Activated T-helper 2 cell treated with anti-CD3 and anti-CD28 coated beads, Interferon-gamma antibody, Interleukin-2, Interleukin-4, amounts not matched to agents 10 μg/mL and 5 μg/mL and 100 μg/mL, durations not matched to agents 14 hours and 24 hours and 36 hours (primary cell): ENCODE measurements at places on chromosomes 1 and 21. TPM values are rescaled to one million over a fixed set of nuclear protein-coding genes. Genes with fewer than 3 reads are reported as not detected.

- DNase-seq: no peak
Measured at GRCh38 chr21:45533361-45533845, 8.8 kb downstream of the SLC19A1 start.

DNA sequence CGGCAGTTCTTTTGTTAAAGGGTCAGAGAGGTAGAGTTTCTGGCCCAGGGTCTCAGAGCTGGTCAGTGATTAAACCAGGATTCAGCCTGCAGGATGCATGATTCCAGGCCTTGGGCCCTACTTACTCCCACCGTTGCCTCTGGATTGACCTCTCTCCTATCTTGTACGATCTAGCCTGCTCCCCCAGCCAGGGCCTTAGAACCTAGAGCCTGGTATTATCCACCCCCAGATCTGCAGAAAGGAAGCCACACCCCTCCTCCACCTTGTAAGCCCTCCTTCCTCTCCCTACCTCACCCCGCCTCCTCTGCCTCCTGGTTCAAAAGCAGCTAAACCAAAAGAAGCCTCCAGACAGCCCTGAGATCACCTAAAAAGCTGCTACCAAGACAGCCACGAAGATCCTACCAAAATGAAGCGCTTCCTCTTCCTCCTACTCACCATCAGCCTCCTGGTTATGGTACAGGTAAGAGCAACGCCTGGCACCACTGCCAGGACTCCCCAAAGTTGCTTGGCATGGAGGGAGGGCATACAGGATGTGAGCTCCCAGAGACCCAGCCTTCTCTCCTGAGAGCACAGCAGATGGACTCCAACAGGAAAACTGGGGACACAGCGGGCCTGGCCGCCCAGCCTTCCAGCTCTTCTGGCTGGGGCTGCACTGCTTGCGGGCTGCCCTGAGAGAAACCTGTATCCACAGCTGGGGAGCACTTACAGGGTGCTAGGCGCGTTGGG is at the start of gene CD52:
TSS of gene CD52 (plus strand) at position 347 of the 726 bp plus-strand sequence. CDS start at position 407, 60 bp downstream.
- DNase-seq: peak; percentile 78

The HSD3B1 gene
- total RNA-seq: not detected in 2 replicates

DNA sequence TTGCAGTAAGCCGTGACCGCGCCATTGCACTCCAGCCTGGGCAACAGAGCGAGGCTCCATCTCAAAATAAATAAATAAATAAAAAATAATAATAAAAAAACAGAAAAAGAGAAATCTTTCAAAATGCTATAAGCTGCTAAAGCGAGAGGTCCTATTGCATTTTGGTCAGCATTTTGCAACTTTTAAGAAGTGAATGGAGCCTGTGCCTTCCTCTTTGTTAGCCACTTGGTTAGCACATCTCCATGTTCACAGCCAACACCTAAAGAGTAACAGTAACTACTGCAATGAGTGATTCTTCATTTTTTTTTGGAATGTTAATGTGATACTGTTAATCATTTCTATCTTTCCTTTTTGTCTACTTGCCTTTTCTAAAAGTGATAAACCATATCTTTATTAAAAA is 80.6 kb downstream of the ERG start:
- no peak for DNase-seq

DNA sequence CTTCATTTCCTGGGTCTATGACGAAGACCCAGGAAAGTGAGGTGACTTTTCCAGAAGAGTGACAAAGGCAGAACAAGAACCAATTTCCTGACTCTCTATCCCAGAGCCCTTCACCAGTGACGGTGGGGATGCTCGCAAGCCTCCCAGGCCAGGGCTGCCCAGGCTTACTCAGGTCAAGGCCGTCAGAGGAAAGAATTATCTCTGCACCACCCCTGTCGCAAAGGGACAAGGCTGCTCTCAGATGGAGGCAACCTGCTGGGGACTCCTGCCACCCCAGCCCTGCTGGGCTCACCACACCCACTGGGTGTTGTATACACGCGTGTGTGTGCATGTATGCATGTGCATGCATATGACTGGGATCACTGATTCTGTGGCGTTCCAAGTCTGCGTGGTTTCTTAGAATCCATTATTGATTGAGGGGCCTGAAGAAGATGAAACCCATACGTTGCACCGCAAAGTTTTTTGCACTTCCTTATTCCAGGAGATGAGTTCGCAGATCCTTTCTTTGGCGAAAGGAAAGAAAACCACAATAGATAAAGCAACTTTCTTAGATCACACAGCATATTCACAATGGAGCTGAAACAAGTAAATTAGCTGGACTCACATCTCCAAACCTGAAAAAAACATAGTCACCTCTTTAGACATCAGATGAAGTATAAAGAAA is 255.8 kb downstream of the RHOU start:
- DNase-seq: no peak
